ENCODE measurements at places on chromosomes 5 and 9. TPM values are rescaled to one million over a fixed set of nuclear protein-coding genes. Genes with fewer than 3 reads are reported as not detected.

DNA sequence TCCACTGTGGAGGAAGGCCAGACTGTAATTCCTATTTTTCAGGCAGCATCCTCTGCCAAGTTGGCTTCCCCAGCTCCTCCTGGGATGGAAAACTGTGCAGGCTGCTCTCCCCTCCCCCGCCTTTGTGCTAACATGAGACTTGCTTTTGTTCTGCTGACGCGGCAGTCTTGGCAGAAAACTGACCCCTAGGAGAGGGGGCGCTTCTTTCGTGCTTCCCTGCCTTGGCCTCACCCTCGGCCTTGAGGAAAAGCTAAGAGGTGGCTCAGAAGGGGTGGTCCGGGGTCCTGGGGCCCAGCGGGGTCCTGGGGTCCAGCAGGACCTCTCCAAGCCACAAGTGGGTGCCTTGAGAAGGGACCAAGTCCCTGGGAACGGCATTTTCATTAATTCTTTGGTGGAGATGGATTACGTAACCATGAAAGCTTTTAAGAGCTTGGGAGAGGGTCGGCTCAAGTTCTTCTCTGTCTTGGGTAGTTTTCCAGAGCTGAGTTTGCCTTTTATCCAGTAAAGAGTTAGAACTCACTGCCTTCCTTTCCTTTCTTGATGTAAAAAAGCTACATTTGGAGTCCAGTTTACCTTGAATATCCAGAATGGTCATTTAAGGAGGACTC is 51.0 kb downstream of the SH3PXD2B start:
- H3K27me3 ChIP-seq: peaks cover 26% of the 10 kb centered on the region
- H3K36me3 ChIP-seq: no peaks in the 10 kb centered on the region
- H3K4me1 ChIP-seq: no peaks in the 10 kb centered on the region
- H3K27ac ChIP-seq: no peak overlapping the region

SMIM15 gene
- polyA plus RNA-seq: 35.7 TPM

DNA sequence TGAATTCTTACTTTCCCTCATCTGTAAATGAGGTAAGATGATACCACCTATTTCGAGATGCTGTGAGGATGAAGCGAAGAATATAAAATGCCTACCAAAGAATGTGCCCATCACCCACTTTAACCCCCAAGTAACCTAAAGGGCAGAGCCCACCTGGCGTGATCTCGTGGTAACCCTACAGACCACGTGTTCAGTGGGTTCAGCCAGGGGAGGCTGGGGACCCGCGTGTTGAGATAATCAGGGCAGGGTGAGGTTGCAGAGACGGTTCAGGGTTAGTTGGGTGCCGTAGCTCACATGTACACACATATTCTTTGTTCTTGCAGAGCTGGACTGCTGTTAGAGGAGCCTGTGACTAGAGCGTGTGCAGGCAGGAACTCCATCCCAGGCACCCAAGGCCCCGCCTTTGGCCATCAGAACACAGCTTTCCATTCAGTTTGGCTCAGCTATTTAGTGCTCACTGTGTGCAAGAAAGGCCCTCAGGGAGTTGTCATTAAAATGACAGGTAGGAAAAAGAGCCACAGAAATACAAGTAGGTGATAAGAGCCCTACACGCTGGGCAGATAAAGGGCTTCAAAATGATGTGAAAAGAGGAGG is 56.5 kb upstream of the HAND1 start:
- no peak overlapping the region for H3K4me3 ChIP-seq
- no peak for DNase-seq
- no peaks in the 10 kb centered on the region for H3K36me3 ChIP-seq
- H3K27me3 ChIP-seq: peaks cover 32% of the 10 kb centered on the region
- no peak overlapping the region for H3K27ac ChIP-seq

- H3K4me1 ChIP-seq: peaks cover 26% of the 10 kb centered on the region
- peak; percentile 71 for DNase-seq
- peaks cover 12% of the 10 kb centered on the region for H3K27me3 ChIP-seq
- peaks cover 19% of the 10 kb centered on the region for H3K36me3 ChIP-seq
- peak within 1 kb of the TSS; percentile 67 for H3K27ac ChIP-seq
- peak within 1 kb of the TSS; percentile 92 for H3K4me3 ChIP-seq
Observed at GRCh38 chr5:127517480-127518318, at the start of gene PRRC1. PRRC1 (plus strand) TSS chr5:127517640; CDS start chr5:127523480, 5,840 bp downstream.

- no peak for DNase-seq
- no peaks in the 10 kb centered on the region for H3K4me1 ChIP-seq
- no peak overlapping the region for H3K4me3 ChIP-seq
- H3K27ac ChIP-seq: no peak overlapping the region
- peaks cover 13% of the 10 kb centered on the region for H3K36me3 ChIP-seq
Observed at GRCh38 chr5:82917584-82917983, 159.6 kb downstream of the TMEM167A start.

- H3K4me3 ChIP-seq: peak overlapping the region; percentile 64
- H3K4me1 ChIP-seq: peaks cover 17% of the 10 kb centered on the region
- H3K27ac ChIP-seq: no peak overlapping the region
- peaks cover 69% of the 10 kb centered on the region for H3K27me3 ChIP-seq
Observed at GRCh38 chr5:113487416-113487780, 855 bp downstream of the MCC start.
